ENCODE measurements at places on chromosomes 2 and 18. TPM values are rescaled to one million over a fixed set of nuclear protein-coding genes. Genes with fewer than 3 reads are reported as not detected.
A peak's percentile ranks its signal among the peaks of the same experiment; 100 is the strongest.

The RALBP1 gene
- 73.8 TPM for total RNA-seq

The SKOR2 gene
- total RNA-seq = not detected

The SIX2 gene
- total RNA-seq = 68.8 TPM

DNA sequence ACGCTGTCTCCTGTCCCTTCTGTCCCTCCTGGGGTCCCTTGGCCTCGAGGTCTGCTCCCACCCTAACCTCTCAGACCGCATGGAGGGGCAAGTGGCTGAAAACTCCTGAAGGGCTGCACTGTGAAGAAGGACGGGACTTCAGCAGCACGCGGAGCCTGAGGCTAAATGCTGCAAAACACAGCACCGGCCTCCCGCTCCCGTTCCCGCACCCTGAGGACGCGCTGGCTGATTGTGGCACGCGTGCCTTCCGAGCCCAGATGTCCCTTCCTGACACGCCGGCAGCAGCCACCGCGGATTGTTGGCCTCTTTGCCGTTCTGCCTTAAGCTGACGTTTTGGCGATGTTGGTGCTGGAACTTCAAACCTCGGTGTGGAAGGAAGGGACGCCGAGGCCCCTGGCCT is 125.9 kb upstream of the CTDP1 start:
- DNase-seq = no peak

- DNase-seq = peak; percentile 63
Observed at GRCh38 chr2:96507957-96508520, 2.9 kb upstream of the NEURL3 start.

DNA sequence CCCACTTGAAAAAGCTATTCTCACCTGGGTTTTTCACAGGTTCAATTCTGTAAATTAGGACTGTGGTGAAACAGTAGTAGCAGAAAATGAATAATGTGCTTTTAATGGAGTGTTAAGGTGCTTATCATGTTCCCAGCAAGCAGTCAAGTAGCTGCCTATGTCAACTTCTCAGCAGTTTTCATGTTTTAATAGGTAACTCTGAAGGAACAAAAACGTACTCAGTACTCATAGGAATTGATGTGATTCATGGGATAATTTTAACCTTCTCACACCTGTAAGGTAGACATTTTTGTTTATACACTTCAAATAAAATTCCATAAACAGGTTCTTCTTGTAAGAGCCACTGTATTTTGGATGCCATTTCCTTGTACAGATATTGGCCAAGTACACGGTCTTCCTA is 801.6 kb downstream of the MBD2 start:
- DNase-seq = no peak

- no peak for DNase-seq
Observed at GRCh38 chr2:206163251-206163880, 3.7 kb downstream of the EEF1B2 start.

- DNase-seq = peak; percentile 67
Observed at GRCh38 chr18:48949606-48950535, 894 bp downstream of the SMAD7 start.

DNA sequence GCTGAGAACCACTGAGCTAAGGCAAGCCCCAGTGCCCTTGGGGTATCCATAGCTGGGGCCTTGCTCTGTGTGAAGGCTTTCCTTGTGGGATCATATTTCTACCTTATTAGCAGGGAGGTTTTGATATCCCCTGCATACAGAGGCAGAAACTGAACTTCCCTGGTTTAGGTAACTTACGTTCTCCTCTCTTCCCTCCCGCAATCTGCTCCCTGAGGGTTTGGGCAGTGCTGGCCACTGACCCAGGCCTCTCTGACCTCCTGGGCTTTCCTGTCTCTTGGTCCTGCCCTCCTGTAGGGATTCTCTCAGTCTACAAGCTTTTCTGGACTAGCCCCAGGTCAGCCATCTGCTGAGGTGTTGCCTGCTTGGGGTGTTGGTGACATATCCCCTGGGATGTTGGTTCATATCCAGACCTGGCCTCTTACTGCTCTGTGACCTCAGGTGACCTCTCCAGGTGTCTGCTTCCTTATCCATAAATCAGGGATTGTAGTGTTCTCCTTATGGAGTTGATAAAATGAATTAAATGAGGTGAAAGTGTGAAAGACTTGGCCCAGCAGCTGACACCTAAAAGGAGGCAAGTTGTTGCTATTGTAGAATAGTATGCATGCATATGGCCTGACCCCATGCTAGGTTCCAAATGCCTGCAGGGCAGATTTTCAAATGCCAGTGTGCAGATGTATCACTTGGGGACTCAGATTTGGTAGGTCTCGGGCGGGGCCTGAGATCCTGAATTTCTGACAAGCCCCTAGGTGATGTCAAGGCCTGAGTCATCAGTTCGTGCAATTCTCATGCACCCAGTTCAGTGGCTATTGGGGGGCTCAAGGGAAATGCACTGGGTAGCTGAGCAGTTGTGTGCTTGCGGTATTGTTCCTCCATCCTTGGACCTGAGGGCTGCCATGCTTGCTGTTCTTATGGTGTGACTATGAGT is 106.6 kb downstream of the FHOD3 start:
- DNase-seq = no peak

- DNase-seq = no peak
Observed at GRCh38 chr2:191150230-191150599, 579 bp downstream of the STAT4 start.

DNA sequence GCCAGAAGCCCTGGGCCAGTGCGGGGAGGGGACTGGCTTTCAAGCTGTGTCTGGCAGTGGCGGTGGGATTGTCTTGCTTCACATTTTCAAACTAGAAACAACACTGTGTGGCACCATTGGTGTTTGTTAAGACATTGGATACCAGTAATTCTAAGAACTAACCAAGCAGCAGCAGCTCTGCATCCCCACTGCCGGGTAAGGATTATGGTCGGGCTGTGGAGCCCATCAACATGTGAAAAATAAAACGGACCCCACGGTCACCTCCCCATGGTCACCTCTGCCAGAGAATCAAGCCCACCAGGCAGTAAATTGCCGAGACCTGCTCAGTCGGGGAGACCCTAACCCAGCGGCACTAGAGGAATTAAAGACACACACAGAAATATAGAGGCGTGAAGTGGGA is 65.3 kb downstream of the C18orf63 start:
- DNase-seq = no peak

GRCh38 chr2:105796131-105796638 is 51.5 kb downstream of the NCK2 start:
- DNase-seq = no peak

Measured in myocyte (in vitro differentiated cells).